ENCODE measurements at places on chromosomes 13 and 19. TPM values are rescaled to one million over a fixed set of nuclear protein-coding genes. Genes with fewer than 3 reads are reported as not detected.

GRCh38 chr19:10201176-10201575 lies 6.4 kb upstream of the DNMT1 start:
- H3K4me1 ChIP-seq, result no peaks in the 10 kb centered on the region
- H3K27ac ChIP-seq, result no peak overlapping the region
- H3K36me3 ChIP-seq, result no peaks in the 10 kb centered on the region
- no peak overlapping the region for H3K4me3 ChIP-seq

DNA sequence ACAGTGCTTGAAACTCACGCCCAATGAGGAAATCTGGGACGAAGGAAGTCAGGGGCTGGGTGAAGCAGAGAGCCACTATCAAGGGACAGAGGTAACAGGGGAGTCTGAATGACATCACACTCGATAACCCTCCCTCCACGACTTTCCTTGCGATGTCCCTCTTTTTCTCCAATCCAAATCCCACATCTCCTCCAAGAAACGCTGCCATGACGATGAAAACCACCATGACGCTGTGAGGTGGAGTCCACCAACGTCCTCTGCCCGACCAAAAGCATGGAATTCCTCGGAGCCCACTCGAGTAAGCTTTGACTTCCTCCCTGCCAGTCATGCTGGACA lies 967 bp downstream of the REXO1 start:
- H3K36me3 ChIP-seq, result no peaks in the 10 kb centered on the region
- no peaks in the 10 kb centered on the region for H3K27me3 ChIP-seq
- H3K27ac ChIP-seq, result peak overlapping the region; percentile 99

DNA sequence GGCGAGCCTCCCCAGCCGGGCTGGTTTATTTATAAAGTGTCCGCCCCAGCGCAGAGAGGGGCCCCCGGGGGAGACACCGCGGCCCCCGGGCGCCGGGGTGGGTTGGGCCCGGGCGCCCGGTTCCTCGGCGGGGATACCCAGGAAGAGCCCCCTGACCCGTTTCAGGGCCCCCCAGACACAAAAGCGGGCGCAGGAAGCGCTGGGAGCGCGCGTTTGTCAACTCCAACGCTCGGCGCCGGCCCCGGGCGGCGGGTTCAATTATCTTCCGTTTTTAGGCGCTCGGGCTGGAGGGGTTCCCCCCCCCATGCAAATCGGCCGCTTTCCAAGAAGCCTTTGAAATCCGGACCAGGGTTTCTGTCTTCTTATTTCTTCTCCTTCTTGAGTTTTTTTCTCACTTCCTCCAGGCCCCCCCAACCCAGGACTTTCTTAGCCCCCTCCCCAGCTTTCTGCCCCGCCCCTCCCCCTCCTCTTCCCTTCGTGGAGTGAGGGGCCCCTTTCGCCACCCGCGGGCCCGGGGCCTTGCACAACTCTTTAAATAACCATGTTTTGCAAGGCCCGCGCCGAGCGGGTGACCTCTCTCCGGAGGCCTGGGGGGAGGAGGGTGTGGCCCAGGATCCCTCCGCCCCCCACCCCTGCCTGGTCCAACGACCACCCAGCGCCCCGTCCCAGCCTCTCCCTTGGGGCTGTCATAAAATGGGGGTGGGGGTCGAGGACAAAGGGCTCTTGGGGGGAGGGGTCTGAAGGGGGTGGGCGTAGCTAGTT lies 935 bp downstream of the ARID3A start:
- H3K36me3 ChIP-seq, result no peaks in the 10 kb centered on the region
- peak overlapping the region; percentile 87 for H3K27ac ChIP-seq
- H3K27me3 ChIP-seq, result no peaks in the 10 kb centered on the region
- peak overlapping the region; percentile 86 for H3K4me3 ChIP-seq

DNA sequence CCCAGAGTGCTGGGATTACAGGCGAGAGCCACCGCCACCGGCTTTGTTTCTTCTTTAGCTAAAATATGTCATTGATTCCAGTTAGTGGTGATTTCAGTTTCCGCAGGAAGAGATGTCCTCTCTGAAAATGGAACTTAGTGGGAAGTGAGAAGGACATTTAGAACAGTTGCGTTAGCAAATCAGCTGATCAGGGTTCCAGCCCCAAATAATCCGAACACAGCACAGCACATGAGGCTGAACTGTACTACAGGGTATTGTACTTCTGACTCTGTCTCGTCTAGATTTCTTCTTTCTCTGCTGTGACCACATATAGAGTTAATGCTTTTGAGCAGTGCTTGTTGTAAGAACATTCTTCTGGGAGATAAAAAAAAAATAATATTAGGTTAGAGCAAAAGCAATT lies 314.4 kb downstream of the MYO16 start:
- H3K4me1 ChIP-seq, result no peaks in the 10 kb centered on the region
- H3K4me3 ChIP-seq, result no peak overlapping the region
- H3K27ac ChIP-seq, result no peak overlapping the region

- no peaks in the 10 kb centered on the region for H3K27me3 ChIP-seq
- H3K36me3 ChIP-seq, result no peaks in the 10 kb centered on the region
- no peaks in the 10 kb centered on the region for H3K4me1 ChIP-seq
- no peak overlapping the region for H3K27ac ChIP-seq
- no peak overlapping the region for H3K4me3 ChIP-seq
Observed at GRCh38 chr13:99577934-99578917, 77.0 kb downstream of the TM9SF2 start.

DNA sequence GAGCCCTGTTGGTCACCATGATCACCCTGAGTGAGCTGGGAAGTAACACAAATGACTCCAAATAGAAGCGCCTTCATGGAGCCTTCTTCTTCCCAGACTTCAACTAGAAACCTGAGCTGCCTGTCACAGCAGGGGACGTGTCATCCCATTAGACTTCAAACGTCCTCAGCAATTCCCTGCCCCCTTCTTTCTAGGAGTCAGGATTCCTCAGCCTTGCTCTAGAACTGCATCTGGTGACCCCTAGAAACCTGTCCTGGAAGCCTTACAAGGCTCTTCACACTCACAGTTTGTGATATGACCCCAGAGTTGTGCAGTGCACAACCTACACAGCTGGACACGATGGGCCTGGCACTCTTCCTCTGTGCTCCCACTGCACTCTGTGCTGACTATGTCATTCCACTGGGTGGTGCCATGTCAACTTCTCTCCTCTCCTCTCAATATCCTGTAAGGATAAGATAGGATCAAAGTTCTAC lies 23.6 kb upstream of the TTYH1 start:
- H3K4me1 ChIP-seq, result no peaks in the 10 kb centered on the region
- no peaks in the 10 kb centered on the region for H3K36me3 ChIP-seq
- DNase-seq, result no peak
- H3K27me3 ChIP-seq, result peaks cover 6% of the 10 kb centered on the region
- H3K27ac ChIP-seq, result no peak overlapping the region

- no peaks in the 10 kb centered on the region for H3K27me3 ChIP-seq
- no peaks in the 10 kb centered on the region for H3K36me3 ChIP-seq
- no peak for DNase-seq
Observed at GRCh38 chr13:41411522-41411921, 45.8 kb upstream of the RGCC start.

- no peaks in the 10 kb centered on the region for H3K27me3 ChIP-seq
- peak; percentile 88 for DNase-seq
- no peaks in the 10 kb centered on the region for H3K36me3 ChIP-seq
- no peaks in the 10 kb centered on the region for H3K4me1 ChIP-seq
- H3K27ac ChIP-seq, result peak overlapping the region; percentile 59
Observed at GRCh38 chr19:41206926-41207750, 11.9 kb upstream of the AXL start.

DNA sequence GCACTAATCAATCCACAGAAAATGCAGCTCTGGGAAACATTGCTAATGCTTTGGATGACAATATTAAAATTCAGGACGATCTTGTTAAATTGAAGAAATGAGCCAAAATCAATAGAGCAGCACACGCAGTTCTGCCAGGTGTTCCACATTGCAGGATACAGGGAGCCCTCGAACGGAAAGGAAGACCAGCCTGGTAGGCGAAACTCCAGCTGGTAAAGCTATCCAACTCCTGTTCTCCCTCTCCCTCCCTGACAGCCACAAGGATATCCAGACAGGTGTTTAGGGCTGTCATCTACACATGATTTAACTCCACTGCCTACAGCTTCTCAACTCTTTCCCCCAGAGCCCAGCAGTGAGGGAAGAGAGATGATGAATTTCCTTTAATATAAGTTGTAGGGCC lies 67.7 kb downstream of the EPSTI1 start:
- H3K36me3 ChIP-seq, result no peaks in the 10 kb centered on the region
- no peak overlapping the region for H3K27ac ChIP-seq
- no peaks in the 10 kb centered on the region for H3K4me1 ChIP-seq
- DNase-seq, result no peak

GRCh38 chr13:109160357-109160756 lies 530.9 kb downstream of the MYO16 start:
- H3K27ac ChIP-seq, result no peak overlapping the region
- no peaks in the 10 kb centered on the region for H3K27me3 ChIP-seq
- no peaks in the 10 kb centered on the region for H3K36me3 ChIP-seq
- no peak overlapping the region for H3K4me3 ChIP-seq
- peaks cover 10% of the 10 kb centered on the region for H3K4me1 ChIP-seq

GRCh38 chr13:75364131-75364713 lies 117.7 kb downstream of the TBC1D4 start:
- no peaks in the 10 kb centered on the region for H3K27me3 ChIP-seq
- no peaks in the 10 kb centered on the region for H3K36me3 ChIP-seq
- H3K4me1 ChIP-seq, result peaks cover 75% of the 10 kb centered on the region
- no peak overlapping the region for H3K4me3 ChIP-seq
- peak overlapping the region; percentile 89 for H3K27ac ChIP-seq

DNA sequence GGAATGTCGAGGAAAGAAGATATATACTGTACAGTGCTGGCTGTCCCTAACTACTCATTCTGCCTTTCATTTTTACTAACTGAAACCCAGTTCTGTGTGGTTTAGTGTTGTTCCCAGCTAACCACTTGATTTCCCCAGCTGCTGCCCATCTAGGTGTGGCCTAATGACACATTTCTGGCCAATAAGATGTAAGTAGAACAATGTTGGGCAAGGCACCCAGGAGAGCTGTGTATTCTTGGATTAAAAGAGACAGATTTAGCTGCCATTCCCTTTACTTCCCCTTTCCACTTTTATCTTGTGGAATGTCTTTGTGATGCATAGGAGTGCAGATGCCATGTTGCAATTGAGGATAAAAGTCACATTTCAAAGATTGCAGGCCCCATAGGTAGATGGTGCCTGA lies 28.3 kb upstream of the PCDH9 start:
- no peaks in the 10 kb centered on the region for H3K36me3 ChIP-seq
- no peak overlapping the region for H3K27ac ChIP-seq
- no peak overlapping the region for H3K4me3 ChIP-seq
- no peaks in the 10 kb centered on the region for H3K27me3 ChIP-seq
- H3K4me1 ChIP-seq, result no peaks in the 10 kb centered on the region

DNA sequence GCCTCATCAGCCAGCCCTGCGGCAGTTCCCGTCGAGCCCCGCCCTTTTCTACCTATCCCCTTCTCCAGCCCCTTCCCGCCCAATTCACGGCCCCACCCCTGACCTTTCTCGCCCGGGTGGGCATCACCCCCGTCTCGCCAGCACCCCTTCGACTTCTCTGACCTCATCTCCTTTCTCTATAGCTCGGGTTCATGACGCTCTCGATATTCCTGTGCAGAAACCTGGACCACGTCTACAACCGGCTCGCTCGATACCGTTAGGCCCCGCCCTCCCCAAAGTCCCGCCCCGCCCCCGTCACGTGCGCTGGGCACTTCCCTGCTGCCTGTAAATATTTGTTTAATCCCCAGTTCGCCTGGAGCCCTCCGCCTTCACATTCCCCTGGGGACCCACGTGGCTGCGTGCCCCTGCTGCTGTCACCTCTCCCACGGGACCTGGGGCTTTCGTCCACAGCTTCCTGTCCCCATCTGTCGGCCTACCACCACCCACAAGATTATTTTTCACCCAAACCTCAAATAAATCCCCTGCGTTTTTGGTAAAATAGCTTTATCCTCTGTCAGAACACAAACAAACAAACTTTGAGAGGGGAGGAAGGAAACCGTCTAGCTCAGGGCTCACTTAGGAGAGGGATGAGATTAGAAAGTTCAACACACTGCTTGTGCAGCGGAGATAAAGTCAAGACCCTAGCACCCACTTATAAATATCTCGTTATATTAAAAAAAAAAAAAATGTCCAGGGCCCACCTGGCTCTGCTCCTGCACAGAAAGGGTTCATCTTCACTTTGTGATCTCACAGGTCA lies 5.1 kb downstream of the CD37 start:
- DNase-seq, result peak; percentile 44
- peak overlapping the region; percentile 53 for H3K4me3 ChIP-seq
- H3K27me3 ChIP-seq, result peaks cover 21% of the 10 kb centered on the region
- peak overlapping the region; percentile 45 for H3K27ac ChIP-seq
- H3K4me1 ChIP-seq, result no peaks in the 10 kb centered on the region

DNA sequence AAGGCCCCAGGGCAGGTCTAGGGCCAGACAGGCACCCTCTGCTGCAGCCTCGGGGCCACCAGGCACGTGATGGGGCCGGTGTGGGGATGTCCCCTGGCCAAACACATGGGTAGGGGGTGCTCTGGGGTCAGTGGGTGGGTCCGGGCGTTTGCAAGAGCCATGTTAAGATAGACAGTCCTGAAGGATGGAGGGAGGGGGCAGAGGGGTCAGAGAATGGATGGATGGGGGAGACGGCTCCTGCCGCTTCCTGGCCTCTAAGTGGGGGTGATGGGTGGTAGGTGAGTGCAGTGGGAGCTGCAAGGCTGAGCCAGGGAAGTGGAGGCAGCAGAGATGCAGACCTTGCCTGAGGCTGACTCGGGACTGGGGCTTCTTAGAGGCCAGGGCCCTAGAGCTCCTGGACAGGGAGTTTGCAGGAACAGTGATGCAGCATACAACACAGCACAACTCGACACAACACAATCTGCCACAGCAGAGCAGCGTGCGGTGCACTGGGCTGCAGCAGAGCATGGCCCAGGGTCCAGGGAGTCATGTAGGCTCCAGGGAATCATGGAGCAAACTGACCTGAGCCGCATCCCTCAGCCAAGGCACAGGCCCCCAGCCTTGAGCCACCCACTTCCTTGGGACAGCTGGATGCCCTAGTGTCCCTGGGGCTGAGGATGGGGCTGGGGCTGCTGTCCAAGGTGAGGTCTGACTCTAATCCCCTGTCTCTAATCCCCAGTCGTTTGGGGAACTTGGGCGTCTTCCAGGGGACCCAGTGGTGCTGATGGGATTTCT lies 97.5 kb downstream of the SCGB2B2 start:
- H3K4me1 ChIP-seq, result no peaks in the 10 kb centered on the region
- DNase-seq, result no peak
- no peak overlapping the region for H3K4me3 ChIP-seq
- H3K27ac ChIP-seq, result no peak overlapping the region

GRCh38 chr19:23913931-23914330 lies 755 bp upstream of the ZNF726 start:
- no peak for DNase-seq
- no peak overlapping the region for H3K27ac ChIP-seq
- H3K4me3 ChIP-seq, result peak overlapping the region; percentile 61
- no peaks in the 10 kb centered on the region for H3K36me3 ChIP-seq

Gene NBEA
- 4.5 TPM for total RNA-seq

Gene RUBCNL
- total RNA-seq, result 0.42 TPM

Gene ZNF229
- total RNA-seq, result 0.78 TPM

Gene SIAH3
- not detected for total RNA-seq

Gene CATSPERD
- not detected for total RNA-seq

Gene PRR36
- not detected for total RNA-seq

Gene POSTN
- 10.5 TPM for total RNA-seq
